ENCODE measurements at places on chromosomes 5 and 9. TPM values are rescaled to one million over a fixed set of nuclear protein-coding genes. Genes with fewer than 3 reads are reported as not detected.
A peak's percentile ranks its signal among the peaks of the same experiment; 100 is the strongest.

The RNF180 gene
- 1.8 TPM for polyA plus RNA-seq

DNA sequence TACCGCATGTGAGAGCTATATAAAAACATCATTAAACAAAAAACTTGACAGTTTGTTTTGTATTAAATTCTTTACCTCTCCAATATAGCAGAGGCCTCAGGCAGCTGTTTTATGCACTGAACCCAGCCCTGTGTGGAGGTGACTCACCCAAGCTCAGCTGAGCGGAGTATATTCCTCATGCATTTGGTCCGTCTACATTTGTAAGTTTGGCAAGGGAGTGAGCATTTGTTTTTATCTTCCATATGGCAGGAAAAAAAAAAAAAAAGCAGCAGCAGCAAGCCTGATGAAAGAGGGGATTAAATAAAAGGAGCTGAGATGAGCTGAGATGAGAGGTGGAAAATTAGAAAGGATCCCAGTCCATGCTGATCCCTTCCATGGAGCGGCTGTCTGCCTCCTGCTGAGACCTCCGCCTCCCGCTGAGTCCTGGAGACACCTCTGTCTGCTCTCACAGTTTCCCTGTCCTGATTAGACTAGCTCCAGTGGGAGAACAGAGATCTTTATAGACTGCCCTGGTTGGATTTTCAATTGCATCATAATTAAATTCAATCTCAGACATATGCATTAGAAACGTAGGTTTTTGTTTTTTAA is 112.0 kb upstream of the CTNND2 start:
- no peak for DNase-seq

DNA sequence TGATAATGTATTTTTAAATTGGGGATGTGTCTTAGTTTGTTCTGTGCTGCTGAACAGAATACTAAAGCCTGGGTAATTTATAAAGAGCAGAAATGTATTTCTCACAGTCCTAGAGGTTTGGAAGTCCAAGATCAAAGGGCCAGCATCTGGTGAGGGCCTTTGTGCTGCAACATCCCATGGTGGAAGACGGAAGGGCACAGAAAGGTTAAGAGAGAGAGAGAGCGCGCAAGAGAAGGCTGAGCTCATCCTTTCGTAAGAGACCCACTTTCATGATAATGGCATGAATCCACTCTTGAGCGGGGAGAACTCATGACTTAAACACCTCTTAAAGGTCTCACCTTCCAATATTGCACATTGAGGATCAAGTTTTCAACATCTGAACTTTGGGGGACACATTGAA is 79.1 kb upstream of the GOLM1 start:
- no peak for DNase-seq

The PCDHB10 gene
- polyA plus RNA-seq, result 3.2 TPM

The STC2 gene
- 4.8 TPM for polyA plus RNA-seq

DNA sequence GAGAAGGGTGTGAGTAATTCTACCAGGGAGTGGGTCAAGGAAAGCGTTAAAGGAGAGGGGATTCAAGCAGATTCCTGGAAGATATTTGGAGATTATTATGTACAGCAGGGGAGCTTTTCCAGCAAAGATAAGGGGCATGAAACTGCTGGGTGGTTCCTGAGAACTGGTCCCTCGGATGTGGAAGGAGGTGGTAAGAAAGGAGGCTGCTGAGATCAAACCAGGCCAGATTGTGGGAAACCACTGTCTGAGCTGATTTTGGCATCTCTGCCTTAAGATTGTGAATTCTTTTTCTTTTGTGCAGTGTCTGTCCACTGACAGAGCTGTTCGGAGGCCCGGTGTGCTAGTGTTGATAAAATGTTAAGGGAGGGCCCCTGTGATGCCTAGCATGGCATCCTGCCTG is 45.4 kb downstream of the SNX30 start:
- DNase-seq, result no peak

- DNase-seq, result no peak
Observed at GRCh38 chr5:90473396-90474234, 956 bp downstream of the MBLAC2 start.

The PIP5K1B gene
- 1.6 TPM for polyA plus RNA-seq

The LRRC19 gene
- not detected for polyA plus RNA-seq

GRCh38 chr5:61464512-61464911 is 132.5 kb downstream of the ZSWIM6 start:
- no peak for DNase-seq

DNA sequence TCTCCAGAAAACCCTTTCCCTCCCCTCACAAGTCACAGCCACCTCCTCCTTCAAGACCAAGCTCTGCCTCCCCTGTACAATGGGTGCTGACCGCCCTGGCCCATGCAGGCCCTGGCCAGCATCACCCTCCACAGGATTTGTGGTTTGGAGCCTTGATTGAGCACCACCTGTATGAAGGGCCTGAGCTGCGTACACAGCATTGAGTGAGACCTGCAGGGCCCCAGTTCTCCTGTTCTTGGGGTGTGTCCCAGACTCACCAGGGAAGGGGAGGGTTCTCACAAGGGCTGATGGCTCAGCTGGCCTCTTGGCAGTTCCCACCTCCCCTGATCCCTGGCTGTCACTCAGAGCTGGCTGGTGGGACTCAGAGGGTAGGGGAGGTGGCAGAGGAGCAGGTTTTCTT is 63.7 kb upstream of the IER5L start:
- no peak for DNase-seq

GRCh38 chr9:74309654-74310053 is 187.5 kb upstream of the RORB start:
- no peak for DNase-seq

GRCh38 chr9:13165236-13165945 is 114.1 kb downstream of the MPDZ start:
- DNase-seq, result no peak

DNA sequence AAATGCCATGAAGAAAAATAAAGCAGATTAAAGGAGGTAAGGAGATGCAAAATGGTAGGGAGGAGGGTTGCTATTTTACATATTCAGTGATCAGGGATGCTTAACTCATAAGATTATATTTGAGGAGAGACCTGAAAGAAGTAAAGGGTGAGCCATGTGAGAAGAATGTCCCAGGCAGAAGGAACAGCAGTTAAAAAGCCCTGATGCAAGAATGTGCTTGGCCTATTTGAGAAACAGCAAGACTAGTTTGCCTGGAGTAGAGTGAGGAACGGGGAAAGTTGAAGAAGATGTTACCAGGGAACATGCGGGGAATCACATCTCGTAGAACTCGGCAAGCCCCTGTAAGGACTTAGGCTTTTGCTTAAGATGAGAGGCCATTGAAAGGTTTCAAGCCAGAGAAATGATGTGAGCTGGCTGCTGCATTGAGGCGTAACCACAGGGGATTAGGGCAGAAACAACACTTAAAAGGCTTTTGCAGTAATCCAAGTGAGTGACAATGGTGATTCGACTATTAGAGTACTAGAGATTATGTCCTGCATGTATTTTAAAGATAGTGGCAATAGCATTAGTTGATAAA is 198.7 kb downstream of the VPS13A start:
- DNase-seq, result no peak

DNA sequence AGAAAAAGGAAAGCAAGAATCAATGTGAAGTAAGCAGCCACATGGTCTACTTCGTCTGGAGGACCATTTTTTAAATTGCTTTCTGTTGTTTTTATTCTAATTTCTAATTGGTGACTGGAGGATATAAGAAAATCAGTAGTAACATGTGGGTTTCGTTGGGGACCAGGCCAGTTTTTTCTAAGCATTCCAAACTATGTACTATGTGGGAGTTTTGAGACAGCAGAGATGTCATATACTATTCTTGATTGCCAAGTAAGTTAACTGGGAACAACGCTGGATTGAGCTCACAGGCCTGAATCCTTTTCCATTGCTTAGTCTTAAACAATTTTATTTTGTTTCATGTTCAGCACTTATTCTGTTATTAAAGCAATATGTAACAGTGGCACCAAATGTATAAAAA is 225.7 kb downstream of the TMEM167A start:
- DNase-seq, result no peak

DNA sequence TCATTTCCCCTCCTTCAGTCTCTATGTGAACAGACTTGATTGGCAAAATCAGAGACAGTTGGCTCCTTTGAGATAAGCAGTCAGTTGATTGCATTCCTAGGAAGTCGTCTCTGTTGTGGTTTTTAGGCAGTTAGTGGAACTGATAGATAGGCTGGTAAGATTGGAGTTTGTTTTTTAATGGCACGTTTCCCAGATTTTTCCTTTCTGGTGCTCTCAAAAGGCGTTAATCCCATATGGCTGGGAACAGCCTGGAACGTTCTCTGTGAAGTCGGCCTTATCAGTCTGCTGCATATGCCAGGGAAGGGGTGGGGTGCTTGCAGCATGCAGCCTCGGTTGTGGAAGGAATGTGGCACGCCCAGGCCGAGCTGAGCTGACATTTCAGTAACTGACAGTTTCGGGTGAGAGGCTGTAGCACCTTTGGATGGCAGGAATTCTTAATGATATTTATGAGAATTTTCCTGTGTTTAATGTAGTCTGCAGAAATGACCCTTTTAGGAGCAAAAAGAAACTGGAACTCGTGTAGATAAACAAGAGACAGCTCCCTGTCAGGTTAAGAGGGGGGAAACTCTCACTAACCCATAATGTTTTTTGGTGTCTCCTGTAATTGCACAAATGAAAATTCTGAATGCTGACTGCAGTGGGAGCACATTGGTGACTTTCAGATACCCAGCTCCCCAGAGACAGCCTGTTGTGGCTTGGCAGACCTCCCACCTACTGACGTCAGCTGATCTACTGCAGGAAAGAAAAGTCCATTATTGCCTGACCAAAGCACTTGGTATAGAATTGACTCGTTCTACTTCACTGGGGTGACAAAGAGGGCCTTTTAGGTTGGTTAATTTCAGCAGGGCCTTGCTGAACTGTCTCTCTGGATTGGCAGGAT is 6.3 kb downstream of the SPTAN1 start:
- peak; percentile 59 for DNase-seq

GRCh38 chr5:6585939-6586646 is 46.8 kb downstream of the NSUN2 start:
- no peak for DNase-seq

The PWWP2A gene
- 16.3 TPM for polyA plus RNA-seq

The FBLL1 gene
- not detected for polyA plus RNA-seq

The GFPT2 gene
- 10.5 TPM for polyA plus RNA-seq

DNA sequence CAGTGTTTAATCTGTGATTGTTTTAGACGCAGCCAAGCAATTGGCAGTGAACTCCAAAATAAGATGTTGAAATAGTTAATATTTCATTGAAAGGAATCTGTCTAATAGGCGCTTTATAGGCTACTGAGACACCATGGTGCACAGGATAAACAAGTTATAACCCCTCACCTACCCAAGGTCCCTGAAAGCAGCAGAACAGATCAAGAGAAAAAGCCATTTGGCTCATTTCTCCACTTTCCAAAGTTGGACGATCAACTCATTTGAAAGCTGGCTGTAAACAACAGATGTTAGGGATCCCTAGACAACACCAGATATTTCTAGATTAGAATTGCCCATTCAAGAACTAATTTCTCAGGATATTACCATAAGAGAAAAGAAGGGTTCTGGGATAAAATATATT is 4.9 kb downstream of the PUM3 start:
- no peak for DNase-seq

DNA sequence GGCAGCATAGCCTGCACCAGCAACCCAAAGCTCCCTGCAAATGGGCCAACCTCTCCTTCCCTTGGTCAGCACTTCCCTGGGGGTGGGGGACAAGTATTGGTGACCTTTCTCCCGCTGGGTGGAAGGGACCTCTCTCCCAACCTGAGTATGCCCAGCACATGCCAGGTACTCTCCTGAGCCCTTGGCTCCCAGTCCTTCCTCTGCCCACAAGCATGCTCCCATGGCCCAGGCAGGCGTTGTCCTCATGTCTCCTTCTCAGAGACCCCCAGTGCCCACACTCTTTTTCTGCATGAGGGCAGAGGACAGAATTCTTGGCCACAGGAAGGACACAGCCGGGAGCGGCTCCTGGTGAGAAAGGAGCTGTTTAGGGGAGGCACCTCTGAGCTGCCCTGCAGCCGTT is 60.3 kb downstream of the PHF2 start:
- DNase-seq, result no peak

GRCh38 chr5:74240783-74241750 is 399.5 kb downstream of the ENC1 start:
- DNase-seq, result no peak

DNA sequence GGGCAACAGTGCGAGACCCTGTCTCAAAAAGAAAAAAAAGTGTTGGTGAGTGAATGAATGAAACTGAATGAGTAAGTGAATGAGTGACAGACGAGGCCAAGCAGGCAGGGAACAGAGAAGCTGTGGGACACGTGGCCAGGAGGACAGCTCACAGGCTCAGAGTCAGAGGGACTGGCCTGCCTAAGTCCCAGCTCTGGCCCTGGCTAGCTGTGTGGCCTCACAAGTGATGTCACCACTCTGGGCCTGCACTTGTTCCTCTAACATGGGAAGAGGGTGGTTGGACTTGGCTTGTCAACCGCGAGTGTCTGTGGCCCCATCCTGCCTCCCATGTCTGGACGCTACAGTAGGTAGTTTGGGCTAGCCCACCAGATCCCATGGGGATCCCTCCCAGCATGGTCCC is 4.7 kb upstream of the PLPP7 start:
- DNase-seq, result no peak

- DNase-seq, result no peak
Observed at GRCh38 chr9:127777368-127777980, 992 bp downstream of the SH2D3C start.

The ZNF883 gene
- polyA plus RNA-seq, result 3.5 TPM

The HACD4 gene
- 1.3 TPM for polyA plus RNA-seq

The LCN2 gene
- polyA plus RNA-seq, result 0.64 TPM

DNA sequence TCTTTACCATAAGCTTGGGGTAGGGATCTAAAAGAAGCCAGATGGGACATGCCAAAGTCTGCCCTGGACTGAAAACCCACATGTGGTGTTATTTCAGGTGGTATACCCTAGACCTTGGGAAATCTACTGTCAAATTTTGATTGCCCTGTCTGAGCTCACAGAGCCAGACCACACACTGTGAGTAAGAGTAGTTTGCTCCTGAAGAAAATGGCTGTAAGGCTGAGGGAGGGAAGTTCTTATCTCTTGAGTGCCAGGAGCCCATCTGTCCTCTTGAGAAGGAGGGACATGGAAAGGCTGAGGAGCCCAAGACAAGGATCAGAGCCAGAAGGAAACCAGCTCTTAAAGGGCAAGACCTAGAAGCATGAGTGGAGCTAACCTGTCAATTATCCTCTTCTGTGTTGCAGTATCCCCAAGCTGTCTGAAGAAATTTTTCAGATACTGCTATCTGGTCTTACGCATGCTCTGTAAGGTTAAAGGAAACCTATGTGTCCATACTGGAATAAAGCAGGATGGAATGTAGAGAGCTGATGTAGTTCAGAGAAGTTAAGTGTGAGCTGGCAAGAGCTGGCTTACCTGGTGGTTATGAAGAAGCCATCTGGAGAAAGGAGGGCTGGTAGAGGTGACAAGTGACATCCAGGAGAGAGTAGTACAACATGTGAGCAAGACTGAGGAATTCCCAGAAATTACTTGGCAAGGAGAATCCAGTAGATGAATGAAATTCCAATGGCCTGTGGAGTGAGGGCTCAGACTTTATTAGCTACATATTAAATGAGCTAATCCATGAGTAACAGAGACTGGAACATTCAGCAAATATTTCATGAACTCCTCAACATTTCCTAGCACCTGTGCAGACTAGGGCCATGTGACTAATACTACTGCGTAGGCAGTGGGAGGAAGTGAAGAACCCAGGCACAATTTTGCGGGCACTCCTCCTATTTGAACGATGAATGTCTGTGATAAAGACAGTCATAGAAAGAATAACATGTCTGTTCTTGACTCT is 389.1 kb upstream of the KIF2A start:
- no peak for DNase-seq

- no peak for DNase-seq
Observed at GRCh38 chr9:78860801-78861475, 564.0 kb downstream of the PSAT1 start.

The NTNG2 gene
- 0.46 TPM for polyA plus RNA-seq
